ENCODE measurements at places on chromosomes 7 and 10. TPM values are rescaled to one million over a fixed set of nuclear protein-coding genes. Genes with fewer than 3 reads are reported as not detected.

DNA sequence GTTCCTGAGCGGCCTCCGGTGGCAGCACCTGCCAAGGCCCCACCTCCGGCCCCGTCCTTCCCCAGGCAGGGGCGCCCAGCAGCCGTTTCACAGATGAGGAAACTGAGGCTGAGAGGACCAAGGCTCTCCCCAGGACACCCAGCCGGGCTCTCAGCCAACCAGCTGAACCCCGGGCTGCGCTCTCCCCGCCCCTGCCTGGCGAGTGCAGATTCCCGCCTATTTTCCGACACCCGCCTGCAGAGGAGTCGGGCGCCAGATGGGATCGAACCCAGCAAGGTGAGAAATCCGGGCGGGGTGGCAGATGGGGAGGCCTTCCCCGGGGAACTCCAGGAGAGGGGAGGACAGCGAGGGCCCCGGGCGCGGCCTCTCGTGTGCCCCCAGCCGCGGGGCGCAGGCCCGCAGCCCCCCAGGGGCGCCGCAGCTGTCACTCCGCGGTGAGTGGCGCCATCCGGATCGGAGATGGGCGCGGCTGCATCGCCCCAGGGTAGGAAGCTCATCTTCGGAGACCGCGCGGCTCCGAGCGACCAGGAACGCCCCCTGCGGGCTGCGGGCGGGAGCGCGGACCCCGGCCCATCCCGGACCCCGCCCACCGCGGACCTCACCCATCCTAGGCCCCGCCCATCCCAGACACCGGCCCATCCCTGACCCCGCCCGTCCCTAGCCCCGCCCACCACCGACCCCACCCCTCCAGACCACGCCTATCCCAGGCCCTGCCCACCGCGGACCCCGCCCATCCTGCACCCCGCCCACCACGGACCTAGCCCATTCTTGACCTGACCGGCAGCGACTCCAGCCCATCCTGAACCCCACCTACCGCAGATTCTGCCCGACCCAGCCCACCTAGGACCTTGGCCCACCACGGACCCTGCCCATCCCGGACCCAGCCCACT lies 90.3 kb downstream of the MICALL2 start:
- DNase-seq, result no peak

- DNase-seq, result no peak
These were observed 4.7 kb upstream of the COMTD1 start for GRCh38 chr10:75240329-75241076.

DNA sequence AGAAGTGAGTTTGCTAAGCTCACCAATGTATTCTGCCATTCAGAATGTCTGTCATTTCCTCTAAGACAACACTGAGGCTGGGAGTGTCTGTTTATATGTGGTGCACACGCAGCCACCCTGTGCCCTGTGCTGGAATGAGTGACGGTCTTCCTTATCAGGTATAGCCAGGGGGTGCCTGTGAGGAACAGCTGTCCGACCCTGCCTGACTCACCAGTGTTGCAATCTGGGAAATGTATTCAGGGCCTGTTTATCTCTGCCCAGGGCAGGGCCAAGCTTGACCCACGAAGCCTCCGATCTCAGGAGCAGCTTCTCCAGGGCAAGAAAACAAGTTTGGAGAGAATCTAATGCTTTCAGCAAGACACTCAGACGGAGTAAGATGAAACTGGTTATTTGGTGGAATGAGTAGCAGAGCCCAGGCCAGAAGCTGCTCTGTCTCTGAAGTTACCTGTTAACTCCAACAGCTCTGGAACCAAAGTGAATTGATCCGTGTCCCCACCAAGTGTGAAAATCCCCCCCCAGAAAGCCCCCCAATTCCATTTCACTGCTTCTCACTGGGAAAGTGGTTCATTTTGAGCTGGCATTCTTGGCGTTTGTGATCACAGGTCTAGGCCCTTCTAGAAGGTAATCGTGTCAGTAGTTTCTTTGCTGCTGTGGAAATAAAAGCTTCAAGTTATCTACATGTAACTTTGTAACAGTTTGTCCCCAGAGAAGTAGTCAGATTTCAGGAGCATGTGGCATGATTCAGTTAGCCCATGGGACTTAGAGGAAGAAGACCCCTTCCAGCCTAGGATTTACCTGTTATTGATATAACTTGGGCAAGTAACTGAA lies 6.1 kb upstream of the UBE2H start:
- DNase-seq, result no peak

- no peak for DNase-seq
These were observed 121.7 kb upstream of the CSTF2T start for GRCh38 chr10:51821045-51821444.

The OR2A1 gene
- 0.29 TPM for polyA plus RNA-seq

The CYP3A4 gene
- polyA plus RNA-seq, result 0.40 TPM

All from spinal cord (tissue), 10 donors.